ENCODE measurements at places on chromosomes 2 and 18.

DNA sequence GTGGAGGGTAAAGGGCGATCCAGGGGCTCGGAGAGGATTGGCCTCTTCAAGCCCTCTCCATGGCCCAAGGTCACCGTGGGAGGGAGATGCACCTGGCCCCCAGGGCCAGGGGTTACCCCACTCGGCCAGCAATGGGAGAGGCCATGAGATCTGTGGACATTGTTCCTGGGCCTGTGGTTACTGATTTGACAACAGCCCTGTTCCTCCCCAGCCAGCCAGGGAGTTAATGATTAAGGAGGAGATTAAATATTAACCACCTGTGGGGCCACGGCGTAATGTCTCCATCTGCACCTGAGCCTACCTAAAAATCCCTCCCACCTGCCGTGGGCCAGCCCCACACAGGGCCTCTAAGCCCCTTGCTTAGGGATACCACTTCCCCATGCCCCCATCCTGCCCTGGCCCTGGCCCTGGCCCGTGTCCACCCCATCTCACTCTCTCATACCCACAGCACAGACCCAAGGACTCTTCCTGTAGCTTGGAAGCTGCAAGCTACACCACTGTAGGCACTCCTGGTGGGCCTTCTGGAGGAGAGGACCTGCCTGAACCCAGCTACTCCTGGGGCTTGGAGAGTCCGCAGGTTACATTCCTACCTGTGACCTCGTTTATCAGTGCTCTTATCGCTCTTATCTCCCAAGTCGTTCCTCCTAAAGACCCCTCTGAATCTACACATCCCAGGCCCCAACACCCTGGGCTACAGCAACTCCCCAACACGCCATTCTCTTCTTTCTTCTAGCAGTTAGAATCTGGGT lies 32.1 kb downstream of the ZFP36L2 start:
- DNase-seq, result no peak

DNA sequence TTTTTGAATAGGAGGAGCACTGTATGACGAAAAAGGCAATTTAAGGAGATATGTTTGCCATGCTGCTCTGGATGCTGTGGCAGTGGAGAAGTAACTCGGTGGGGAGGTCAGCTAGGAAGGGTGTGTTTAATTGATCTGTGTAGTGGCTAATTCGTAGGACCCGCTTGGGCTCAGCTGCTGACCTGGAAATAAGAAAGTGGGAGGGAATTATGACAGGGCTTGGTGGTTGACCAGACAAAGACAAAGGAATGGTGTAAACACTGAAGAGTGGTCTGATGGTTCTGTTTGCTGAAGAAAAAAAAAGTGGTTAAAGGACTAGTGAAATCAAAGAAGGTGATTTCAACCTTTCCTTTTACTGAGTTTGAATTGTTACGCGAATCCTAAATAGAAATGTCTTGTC lies 146.0 kb downstream of the MAP4K4 start:
- DNase-seq, result no peak

- DNase-seq, result no peak
These were observed 16.7 kb downstream of the ZNF638 start for GRCh38 chr2:71348302-71348701.

DNA sequence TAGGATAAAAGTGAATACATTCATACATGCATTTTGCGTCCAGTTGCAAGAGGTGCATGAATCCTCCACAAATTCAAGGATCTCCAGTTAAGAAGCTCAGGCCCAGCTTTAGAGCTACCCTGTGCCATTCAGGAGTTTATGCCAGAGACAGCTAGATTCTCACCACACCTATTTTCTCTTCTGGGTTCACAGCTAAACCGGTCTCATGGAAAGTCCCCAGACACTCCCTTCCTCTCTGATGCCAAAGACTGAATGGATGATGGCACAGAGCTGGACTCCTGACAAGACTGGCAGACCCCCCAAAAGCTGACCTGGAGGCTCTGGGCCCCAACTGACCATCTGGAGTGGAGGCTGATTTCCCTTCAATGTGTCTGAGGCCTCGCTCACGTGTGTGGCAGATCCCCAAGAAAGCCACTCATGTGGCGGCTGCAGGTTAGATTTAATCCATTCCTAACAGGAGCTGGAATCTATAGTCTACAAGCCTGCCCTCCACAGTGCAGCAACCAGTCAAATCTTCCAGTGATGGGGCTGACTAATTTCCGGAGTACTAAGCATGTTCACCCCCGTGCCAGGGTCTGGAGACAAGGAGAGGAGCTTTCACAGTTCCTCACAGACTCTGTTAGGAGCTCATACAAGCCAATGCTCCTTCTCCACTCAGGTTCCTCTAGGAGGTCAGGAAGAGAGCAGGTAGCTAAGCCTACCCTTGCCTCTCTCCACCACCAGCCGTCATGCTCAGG lies 257.1 kb downstream of the BCL11A start:
- DNase-seq, result no peak
